ENCODE measurements at places on chromosomes 4 and X. TPM values are rescaled to one million over a fixed set of nuclear protein-coding genes. Genes with fewer than 3 reads are reported as not detected.

- H3K4me1 ChIP-seq = no peaks in the 10 kb centered on the region
- no peaks in the 10 kb centered on the region for H3K36me3 ChIP-seq
- no peaks in the 10 kb centered on the region for H3K27me3 ChIP-seq
- no peak for DNase-seq
- no peak overlapping the region for H3K27ac ChIP-seq
These were observed 164.4 kb upstream of the CPEB2 start for GRCh38 chr4:14837860-14838259.

The ARHGAP36 gene
- 1.7 TPM for total RNA-seq

GRCh38 chr4:69977582-69977981 is 12.1 kb upstream of the CSN2 start:
- no peaks in the 10 kb centered on the region for H3K36me3 ChIP-seq
- H3K27ac ChIP-seq = no peak overlapping the region
- H3K27me3 ChIP-seq = no peaks in the 10 kb centered on the region

The FGF16 gene
- total RNA-seq = not detected

- H3K4me1 ChIP-seq = no peaks in the 10 kb centered on the region
- H3K36me3 ChIP-seq = no peaks in the 10 kb centered on the region
- no peak overlapping the region for H3K27ac ChIP-seq
- no peak for DNase-seq
- no peak overlapping the region for H3K4me3 ChIP-seq
These were observed 35.7 kb downstream of the ACE2 start for GRCh38 chrX:15564981-15565579.

GRCh38 chr4:112119353-112119783 is 25.9 kb upstream of the FAM241A start:
- no peak overlapping the region for H3K27ac ChIP-seq
- DNase-seq = no peak
- no peaks in the 10 kb centered on the region for H3K4me1 ChIP-seq

DNA sequence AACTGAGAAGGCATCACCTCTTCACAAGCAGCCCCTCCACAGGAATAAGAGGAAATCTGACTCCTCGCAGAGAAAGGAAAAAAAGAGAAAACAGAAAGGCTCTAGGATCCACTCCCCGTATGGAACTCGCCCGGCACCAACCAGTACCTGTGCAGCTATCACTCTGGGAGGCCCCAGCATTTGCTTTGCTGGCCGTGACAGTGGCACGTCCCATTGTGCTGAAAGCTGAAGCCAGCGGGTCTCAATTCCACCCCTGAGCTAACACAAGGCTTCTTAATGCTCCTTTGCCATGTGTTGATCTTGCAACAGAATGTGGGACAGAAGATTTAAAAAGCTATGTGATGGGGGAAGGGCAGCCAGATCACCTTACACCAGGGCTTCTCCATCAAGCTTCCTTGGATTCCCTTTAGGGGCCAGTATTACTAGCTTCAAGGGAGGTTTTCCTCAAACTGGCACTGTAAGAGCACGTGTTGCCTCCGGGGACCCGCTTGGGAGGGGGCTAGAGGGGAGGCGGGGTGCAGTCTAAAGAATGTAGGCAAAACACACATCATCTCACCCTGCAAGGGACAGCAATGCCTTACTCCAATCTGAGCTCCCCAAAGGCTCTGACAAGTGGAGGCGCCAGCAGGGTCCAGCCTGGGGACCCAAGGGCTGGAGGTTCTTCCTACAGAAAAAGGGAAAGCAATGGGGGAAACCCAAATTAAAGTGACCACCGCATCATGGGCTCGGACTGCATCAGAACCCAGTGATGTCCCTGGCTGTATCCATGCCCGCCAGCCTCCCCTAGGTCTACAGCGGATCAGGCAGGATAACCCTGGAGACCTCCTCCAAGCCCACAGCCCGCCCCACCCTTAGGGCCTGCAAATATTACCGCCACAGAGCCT is 1.2 kb downstream of the USP46 start:
- H3K36me3 ChIP-seq = no peaks in the 10 kb centered on the region
- DNase-seq = no peak
- peaks cover 25% of the 10 kb centered on the region for H3K4me1 ChIP-seq
- H3K27me3 ChIP-seq = peaks cover 22% of the 10 kb centered on the region

The F8A2 gene
- not detected for total RNA-seq

GRCh38 chr4:117515921-117516320 is 430.5 kb upstream of the TRAM1L1 start:
- no peaks in the 10 kb centered on the region for H3K27me3 ChIP-seq
- no peak overlapping the region for H3K4me3 ChIP-seq
- H3K27ac ChIP-seq = no peak overlapping the region
- no peaks in the 10 kb centered on the region for H3K36me3 ChIP-seq
- no peaks in the 10 kb centered on the region for H3K4me1 ChIP-seq

The DUX4 gene
- not detected for total RNA-seq

The AKAP14 gene
- 0.09 TPM for total RNA-seq

- H3K36me3 ChIP-seq = no peaks in the 10 kb centered on the region
- no peak overlapping the region for H3K4me3 ChIP-seq
- H3K27me3 ChIP-seq = no peaks in the 10 kb centered on the region
- DNase-seq = no peak
- no peak overlapping the region for H3K27ac ChIP-seq
These were observed 69.2 kb upstream of the FAM9A start for GRCh38 chrX:8870411-8870810.

The RNF4 gene
- total RNA-seq = 43.1 TPM

DNA sequence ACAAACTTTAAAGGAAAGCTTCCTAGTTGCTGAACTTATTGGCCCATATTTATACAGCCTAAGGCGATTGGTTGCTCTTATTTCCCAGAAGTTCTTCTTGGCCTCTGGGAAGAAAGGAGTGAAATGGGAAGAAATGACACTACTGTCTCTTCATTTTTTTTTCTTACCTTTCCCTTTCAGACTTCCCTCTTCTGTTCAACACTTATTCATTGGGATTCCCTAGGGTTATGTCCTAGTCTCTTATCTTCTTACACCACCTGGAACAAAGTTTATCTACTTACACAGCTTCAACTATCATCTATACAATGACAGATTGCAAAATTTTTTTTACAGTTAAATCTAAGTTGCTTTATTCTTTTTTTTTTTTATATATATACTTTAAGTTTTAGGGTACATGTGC is 68.0 kb downstream of the SNX12 start:
- H3K27me3 ChIP-seq = no peaks in the 10 kb centered on the region
- DNase-seq = no peak
- H3K4me3 ChIP-seq = no peak overlapping the region
- no peaks in the 10 kb centered on the region for H3K4me1 ChIP-seq

The CT47A7 gene
- total RNA-seq = not detected

DNA sequence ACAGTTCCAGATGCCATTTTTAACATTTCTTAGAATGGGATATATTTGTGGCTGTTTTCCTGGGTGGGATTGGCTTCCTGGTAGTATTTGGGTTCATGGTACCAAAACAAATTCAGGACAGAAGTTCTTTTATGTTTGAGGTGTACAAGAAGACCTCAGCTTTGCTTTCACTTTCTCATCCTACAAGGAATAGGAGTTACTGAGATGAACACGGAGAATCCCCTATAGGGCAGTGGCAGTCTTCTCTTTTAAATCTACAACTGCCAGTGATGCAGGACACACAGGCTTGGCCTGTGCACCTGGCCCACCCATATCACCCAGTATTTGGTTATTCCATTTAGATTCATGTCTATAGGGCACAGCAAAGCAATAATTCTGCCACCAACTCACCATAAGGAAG is 35.2 kb downstream of the SLC10A7 start:
- H3K27ac ChIP-seq = no peak overlapping the region
- H3K36me3 ChIP-seq = no peaks in the 10 kb centered on the region
- H3K4me3 ChIP-seq = no peak overlapping the region
- no peak for DNase-seq
- H3K27me3 ChIP-seq = no peaks in the 10 kb centered on the region
- no peaks in the 10 kb centered on the region for H3K4me1 ChIP-seq

- no peaks in the 10 kb centered on the region for H3K36me3 ChIP-seq
- peak overlapping the region; percentile 77 for H3K4me3 ChIP-seq
- peaks cover 22% of the 10 kb centered on the region for H3K4me1 ChIP-seq
- H3K27me3 ChIP-seq = peaks cover 3% of the 10 kb centered on the region
These were observed 38.7 kb downstream of the ERVMER34-1 start for GRCh38 chr4:52712251-52713130.

The GYG2 gene
- total RNA-seq = 0.38 TPM

The DIPK2B gene
- 1.9 TPM for total RNA-seq

DNA sequence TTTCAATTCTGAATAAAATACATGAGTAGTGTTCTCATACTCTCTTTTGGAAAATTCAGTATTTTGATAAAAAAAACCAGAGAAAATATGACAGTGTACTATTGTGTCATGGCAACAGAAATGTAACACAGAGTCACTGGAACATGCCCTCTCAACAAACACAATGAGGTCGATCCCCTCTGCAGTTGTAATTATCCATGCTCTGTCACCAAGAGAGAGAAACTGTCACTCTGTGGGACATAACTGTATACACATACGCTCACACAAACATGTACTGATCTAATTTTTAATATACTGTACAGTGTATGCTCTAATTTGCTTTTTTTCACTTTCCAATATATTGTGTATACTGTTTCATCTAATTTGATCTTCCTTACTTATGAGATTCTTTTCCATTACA is 1136.8 kb upstream of the TENM3 start:
- no peaks in the 10 kb centered on the region for H3K36me3 ChIP-seq
- H3K4me1 ChIP-seq = no peaks in the 10 kb centered on the region
- H3K27me3 ChIP-seq = no peaks in the 10 kb centered on the region
- DNase-seq = no peak
- H3K27ac ChIP-seq = no peak overlapping the region

GRCh38 chr4:68176904-68177303 is 47.2 kb upstream of the TMPRSS11F start:
- no peaks in the 10 kb centered on the region for H3K4me1 ChIP-seq
- H3K4me3 ChIP-seq = no peak overlapping the region
- H3K36me3 ChIP-seq = no peaks in the 10 kb centered on the region
- H3K27ac ChIP-seq = no peak overlapping the region

GRCh38 chr4:72179342-72179741 is 147.5 kb downstream of the NPFFR2 start:
- no peaks in the 10 kb centered on the region for H3K27me3 ChIP-seq
- no peak overlapping the region for H3K27ac ChIP-seq
- no peak for DNase-seq
- no peaks in the 10 kb centered on the region for H3K36me3 ChIP-seq

The HPGDS gene
- total RNA-seq = 8.0 TPM

- no peak overlapping the region for H3K4me3 ChIP-seq
- no peaks in the 10 kb centered on the region for H3K36me3 ChIP-seq
- H3K4me1 ChIP-seq = no peaks in the 10 kb centered on the region
- no peaks in the 10 kb centered on the region for H3K27me3 ChIP-seq
These were observed 418.0 kb upstream of the PITX2 start for GRCh38 chr4:111040904-111041303.

All from thymus (tissue), 14 donors.